Activated naive CD4-positive, alpha-beta T cell (primary cell): ENCODE measurements at places on chromosomes 3 and 15.

- DNase-seq = no peak
These were observed 38.8 kb upstream of the SMAD3 start for GRCh38 chr15:67026610-67026967.

- no peak for DNase-seq
These were observed at the start of gene FES for GRCh38 chr15:90883976-90884718. TSS of gene FES (plus strand) at chr15:90884504. CDS start at chr15:90885046, 542 bp downstream.

DNA sequence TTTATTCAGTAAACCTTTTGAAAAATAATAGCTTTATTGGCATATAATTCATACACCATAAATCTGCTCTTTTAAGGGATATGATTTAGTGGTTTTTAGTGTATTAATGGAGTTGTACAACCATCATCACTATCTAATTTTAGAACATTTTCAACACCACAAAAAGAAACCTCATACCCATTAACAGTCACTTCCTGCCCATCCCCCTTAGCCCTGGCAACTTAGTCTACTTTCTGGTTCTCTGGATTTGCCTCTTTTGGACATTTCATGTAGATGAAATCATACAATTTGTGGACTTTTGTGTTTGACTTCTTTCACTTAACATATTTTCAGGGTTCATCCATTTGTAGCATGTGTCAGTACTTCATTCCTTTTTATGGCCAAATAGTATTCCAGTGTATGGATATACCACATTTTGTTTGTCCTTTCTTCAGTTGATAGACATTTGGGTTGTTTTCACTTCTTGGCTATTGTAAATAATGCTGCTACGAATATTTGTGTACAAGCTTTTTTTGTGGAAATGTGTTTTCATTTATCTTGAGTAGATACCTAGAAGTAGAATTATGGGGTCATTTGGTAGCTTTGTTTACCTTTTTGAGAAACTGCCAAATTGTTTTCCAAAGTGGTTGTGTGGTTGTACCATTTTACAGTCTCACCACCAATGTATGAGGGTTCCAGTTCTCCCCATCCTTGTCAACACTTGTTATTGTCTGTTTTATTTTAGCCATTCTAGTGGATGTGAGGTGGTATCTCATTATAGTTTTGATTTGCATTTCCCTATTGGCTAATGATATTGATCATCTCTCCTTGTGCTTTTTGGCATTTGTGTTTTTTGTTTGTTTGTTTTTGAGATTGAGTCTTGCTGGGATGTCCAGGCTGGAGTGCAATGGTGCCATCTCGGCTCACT, 45.8 kb downstream of the SMAD3 start:
- DNase-seq = no peak

DNA sequence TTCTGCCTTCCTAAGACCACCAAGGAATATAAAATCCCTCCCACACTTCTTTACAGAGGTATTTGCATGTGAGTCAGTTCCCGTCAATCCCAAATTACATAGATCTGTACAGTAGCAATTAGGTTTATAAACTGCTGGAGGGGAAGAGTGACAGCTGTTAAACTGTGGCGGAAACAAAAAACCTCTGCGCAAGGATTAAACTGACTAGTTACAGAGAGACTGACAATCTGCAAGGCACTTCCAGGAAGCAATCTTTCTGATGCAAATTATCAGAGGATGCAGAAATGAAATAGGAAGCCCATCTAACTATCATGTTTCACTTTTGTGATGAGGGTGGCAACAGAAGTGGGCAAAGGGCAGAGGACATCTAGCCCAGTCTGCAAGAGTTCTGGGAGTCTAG, 150.4 kb downstream of the RTP4 start:
- no peak for DNase-seq

DNA sequence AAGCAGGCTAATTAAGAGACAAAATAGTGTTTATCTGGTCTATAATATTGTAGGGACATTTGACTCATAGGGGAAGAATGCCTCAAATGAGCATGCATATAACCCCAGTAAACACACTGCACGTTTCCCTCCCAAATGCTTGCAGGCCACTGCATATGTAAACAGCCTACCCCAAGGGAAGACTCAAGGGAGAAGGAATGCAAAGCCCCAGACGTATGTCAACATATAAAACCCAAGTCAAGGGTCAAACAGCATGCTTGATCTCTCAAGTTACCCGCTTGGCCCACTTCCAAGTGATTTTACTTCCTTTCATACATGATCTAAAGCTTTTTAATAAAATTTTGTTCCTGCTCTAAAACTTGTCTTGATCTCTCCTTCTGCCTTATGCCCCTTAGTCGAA, 1090.0 kb downstream of the OTOL1 start:
- no peak for DNase-seq

- no peak for DNase-seq
These were observed 58.7 kb downstream of the MORC1 start for GRCh38 chr3:109059264-109059663.
